ENCODE measurements at places on chromosomes 1 and 21. TPM values are rescaled to one million over a fixed set of nuclear protein-coding genes. Genes with fewer than 3 reads are reported as not detected.

Gene CHAF1B
- total RNA-seq, result 9.2 TPM

Gene NBPF20
- 1.5 TPM for total RNA-seq

Gene NGF
- 40.8 TPM for total RNA-seq

Gene KLHDC7A
- total RNA-seq, result not detected

DNA sequence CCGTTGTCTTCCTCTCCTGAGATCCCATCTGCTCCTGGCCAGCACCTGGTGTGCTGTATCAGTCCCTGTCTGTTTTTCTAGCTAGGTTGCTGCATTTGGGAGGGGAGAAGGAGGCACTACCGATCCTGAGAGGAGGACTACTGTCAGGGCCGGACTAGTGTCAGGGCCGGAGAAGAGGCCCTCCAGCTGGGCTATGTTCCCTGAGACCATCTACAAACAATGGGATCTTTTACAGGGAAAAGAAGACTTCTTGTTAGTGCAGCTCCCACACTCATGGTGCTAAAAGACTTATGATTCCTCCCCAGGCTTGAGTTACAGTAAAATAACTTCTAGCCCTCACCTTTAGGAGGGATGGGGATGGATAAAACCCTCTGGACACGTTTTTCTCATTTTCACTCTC, 141.0 kb upstream of the TNR start:
- no peaks in the 10 kb centered on the region for H3K36me3 ChIP-seq
- no peak for DNase-seq
- H3K4me1 ChIP-seq, result no peaks in the 10 kb centered on the region
- peaks cover 3% of the 10 kb centered on the region for H3K27me3 ChIP-seq

- H3K4me3 ChIP-seq, result no peak overlapping the region
- H3K4me1 ChIP-seq, result peaks cover 64% of the 10 kb centered on the region
- no peaks in the 10 kb centered on the region for H3K27me3 ChIP-seq
- peaks cover 4% of the 10 kb centered on the region for H3K36me3 ChIP-seq
- peak overlapping the region; percentile 58 for H3K27ac ChIP-seq
- peak; percentile 24 for DNase-seq
Observed at GRCh38 chr1:60129911-60130310, 56.3 kb upstream of the C1orf87 start.

- DNase-seq, result no peak
- peaks cover 1% of the 10 kb centered on the region for H3K27me3 ChIP-seq
- peaks cover 7% of the 10 kb centered on the region for H3K4me1 ChIP-seq
Observed at GRCh38 chr21:44400791-44401385, 47.5 kb downstream of the TRPM2 start.

GRCh38 chr1:42165511-42166210, 1.1 kb upstream of the GUCA2A start:
- H3K27me3 ChIP-seq, result peaks cover 33% of the 10 kb centered on the region
- H3K4me1 ChIP-seq, result peaks cover 13% of the 10 kb centered on the region
- DNase-seq, result peak; percentile 79
- H3K36me3 ChIP-seq, result peaks cover 9% of the 10 kb centered on the region
- H3K27ac ChIP-seq, result no peak overlapping the region
- no peak overlapping the region for H3K4me3 ChIP-seq

DNA sequence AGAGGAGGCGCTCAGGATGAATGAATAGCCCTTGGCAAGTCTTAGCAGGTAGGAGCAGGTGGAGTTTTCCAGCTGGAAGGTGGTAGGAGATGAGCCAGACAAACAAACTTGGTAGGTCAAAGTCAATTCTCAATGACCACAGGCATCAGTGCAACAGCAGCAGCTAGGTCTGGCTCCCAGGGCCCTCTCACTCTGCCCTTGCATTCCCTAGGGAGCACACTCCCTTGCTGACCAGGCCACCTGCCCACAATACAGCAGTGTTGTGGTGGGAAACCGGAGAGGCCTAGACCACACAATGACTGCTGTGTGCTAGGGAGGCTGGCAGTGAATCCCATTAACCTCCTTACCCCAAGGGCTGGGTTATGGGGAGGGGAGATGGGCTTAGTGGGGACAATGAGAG, 13.0 kb upstream of the PAQR6 start:
- H3K27me3 ChIP-seq, result peaks cover 2% of the 10 kb centered on the region
- no peak overlapping the region for H3K4me3 ChIP-seq
- peaks cover 40% of the 10 kb centered on the region for H3K4me1 ChIP-seq
- peaks cover 67% of the 10 kb centered on the region for H3K36me3 ChIP-seq

GRCh38 chr1:55690366-55690765, 475.2 kb upstream of the USP24 start:
- DNase-seq, result no peak
- H3K27ac ChIP-seq, result no peak overlapping the region
- H3K27me3 ChIP-seq, result no peaks in the 10 kb centered on the region

- no peak for DNase-seq
- no peak overlapping the region for H3K4me3 ChIP-seq
- peaks cover 27% of the 10 kb centered on the region for H3K27me3 ChIP-seq
- H3K36me3 ChIP-seq, result no peaks in the 10 kb centered on the region
- H3K27ac ChIP-seq, result no peak overlapping the region
Observed at GRCh38 chr1:209738270-209738669, 17.6 kb upstream of the TRAF3IP3 start.

All from HFFc6 (cell line).